ENCODE measurements at places on chromosomes 3 and 15.

GRCh38 chr3:53161450-53161819, 426 bp downstream of the PRKCD start:
- DNase-seq, result no peak

- DNase-seq, result no peak
Observed at GRCh38 chr3:96449803-96450202, 364.6 kb upstream of the EPHA6 start.

- no peak for DNase-seq
Observed at GRCh38 chr15:79164465-79164864, 73.9 kb upstream of the RASGRF1 start.

DNA sequence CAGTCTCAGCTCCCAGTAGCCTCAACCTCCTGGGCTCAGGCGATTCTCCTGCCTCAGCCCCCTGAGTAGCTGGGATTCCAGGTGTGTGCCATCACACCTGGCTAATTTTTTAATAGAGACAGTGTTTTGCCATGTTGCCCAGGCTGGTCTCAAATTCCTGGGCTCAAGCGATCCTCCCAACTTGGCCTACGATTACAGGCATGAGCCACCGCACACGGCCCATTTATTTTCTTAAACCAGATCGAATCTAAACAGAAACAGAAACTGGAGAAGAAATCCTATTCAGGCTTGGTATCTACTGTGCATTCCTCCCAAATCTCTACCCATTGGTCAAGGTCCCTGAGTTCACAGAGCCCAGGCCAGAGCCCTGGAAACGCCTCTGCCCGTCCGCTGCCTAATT, 74.2 kb downstream of the PGPEP1L start:
- DNase-seq, result no peak

DNA sequence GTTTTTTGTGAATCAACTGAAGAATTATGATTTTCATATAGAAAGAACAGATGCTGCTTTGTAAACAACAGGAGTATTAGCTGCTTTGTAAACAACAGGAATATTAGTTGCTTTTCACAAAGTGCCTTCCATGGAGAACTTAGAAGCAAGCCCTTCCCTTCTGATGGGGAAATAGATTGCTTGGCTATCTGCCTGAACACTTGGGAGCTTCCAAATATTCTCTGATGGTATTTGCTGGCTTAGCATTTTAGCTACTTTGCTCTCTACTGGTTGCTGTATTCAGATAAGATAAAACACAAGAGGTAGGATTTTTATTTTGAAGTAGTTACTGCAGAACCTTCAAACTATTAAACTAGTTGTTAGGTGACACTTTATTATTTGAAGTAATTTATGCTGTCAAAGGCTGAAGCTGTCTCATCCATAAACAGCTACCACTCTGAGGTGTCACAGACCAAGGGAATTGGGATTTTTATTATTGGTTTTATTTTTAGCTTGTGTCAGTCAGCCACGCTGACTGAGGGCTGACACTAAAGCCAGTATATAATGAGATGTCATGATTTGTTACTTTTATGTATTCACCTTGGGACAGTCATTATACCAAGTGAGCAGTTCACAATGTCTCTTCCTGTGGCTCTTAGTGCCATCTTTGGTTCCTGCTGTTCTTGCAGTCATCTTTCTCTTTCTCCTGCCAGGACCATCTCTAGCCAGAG, 50.0 kb downstream of the ZIC1 start:
- no peak for DNase-seq

GRCh38 chr15:78007964-78008886, 69.3 kb downstream of the TBC1D2B start:
- DNase-seq, result peak; percentile 29

DNA sequence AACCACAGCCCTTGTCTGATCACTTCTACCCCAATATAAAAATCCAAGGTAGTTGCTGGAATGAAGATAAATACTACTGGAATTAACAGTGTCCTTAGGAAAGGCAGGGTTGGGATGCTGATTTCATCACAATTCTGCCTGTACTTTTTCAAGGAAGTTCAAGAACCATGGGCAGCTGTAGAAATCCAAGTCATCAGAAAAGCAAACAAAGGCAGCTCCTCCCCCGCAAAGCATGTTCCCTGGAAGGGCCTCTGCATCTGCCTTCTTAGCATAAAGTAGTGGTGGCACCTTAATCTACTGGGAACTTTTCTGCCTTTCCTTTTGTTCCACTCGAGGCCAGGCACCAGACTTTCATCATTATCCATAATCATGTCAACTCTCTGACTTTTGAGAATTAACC, 54.4 kb downstream of the ERC2 start:
- no peak for DNase-seq

GRCh38 chr3:146757759-146758158, 152.6 kb upstream of the PLSCR5 start:
- DNase-seq, result no peak

DNA sequence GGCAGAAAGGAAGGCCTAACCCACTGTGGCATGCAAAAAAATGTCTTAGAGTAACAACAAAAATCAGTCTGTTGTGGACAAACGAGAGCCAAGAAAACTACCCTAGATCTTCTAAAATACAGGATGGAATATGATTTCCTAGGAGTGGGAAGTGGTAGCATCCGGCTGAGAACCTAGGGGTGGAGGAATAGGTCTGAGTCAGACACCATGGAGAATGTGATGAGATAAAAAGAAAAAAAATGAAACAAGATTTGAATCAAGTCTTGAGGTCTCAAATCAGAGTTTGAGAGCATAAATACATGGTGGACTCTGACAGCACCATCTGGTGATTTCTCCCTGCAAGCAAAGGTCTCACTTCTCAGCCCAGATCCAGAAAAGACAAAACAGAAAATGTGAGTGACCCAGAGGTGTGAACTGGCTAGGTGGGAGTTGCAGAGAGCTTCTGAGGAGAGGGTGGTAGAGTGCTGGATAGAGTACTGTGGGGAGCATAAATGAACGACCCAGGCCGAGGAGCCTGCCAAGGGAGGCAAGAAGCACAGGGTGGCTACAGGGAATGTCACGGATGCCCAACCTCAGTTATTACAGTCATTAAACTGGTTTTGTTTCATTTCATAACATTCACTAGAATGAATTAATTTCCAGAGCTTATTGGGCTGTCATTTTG, 27.6 kb upstream of the VEPH1 start:
- no peak for DNase-seq

- no peak for DNase-seq
Observed at GRCh38 chr3:186083746-186084145, 25.1 kb downstream of the ETV5 start.

GRCh38 chr15:62844564-62845240, 197.8 kb upstream of the TPM1 start:
- DNase-seq, result no peak

- DNase-seq, result no peak
Observed at GRCh38 chr3:60742606-60743145, 508.6 kb downstream of the FHIT start.

DNA sequence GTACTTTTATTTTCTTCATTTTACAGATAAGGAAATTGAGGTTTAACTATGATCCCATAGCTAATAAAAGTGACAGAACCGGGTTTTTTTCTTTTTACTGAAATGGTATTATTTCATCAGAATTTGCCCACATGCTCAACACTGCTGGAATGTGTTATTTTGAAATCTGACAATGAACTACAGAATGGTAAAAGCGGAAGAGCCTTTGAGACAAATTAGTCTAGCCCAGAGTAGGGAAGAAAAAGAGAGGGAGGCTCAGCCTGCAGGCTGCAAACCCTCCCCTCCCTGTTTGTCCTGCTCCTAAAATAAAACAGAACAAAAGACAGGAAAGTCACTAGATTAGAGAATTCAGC, 100.3 kb upstream of the LIPC start:
- no peak for DNase-seq
